ENCODE measurements at places on chromosomes 3 and 15.

GRCh38 chr15:48602358-48603122 lies 43.0 kb downstream of the FBN1 start:
- DNase-seq: no peak

- no peak for DNase-seq
These were observed 238.2 kb upstream of the C2CD4B start for GRCh38 chr15:62403164-62403809.

GRCh38 chr3:14920536-14920935 lies 26.8 kb upstream of the NR2C2 start:
- DNase-seq: no peak

- no peak for DNase-seq
These were observed 1.4 kb upstream of the ZFAND6 start for GRCh38 chr15:80058044-80058443.

- DNase-seq: no peak
These were observed 27.7 kb downstream of the EMC4 start for GRCh38 chr15:34252545-34252944.

GRCh38 chr15:62758126-62758951 lies 284.2 kb upstream of the TPM1 start:
- DNase-seq: peak; percentile 27

DNA sequence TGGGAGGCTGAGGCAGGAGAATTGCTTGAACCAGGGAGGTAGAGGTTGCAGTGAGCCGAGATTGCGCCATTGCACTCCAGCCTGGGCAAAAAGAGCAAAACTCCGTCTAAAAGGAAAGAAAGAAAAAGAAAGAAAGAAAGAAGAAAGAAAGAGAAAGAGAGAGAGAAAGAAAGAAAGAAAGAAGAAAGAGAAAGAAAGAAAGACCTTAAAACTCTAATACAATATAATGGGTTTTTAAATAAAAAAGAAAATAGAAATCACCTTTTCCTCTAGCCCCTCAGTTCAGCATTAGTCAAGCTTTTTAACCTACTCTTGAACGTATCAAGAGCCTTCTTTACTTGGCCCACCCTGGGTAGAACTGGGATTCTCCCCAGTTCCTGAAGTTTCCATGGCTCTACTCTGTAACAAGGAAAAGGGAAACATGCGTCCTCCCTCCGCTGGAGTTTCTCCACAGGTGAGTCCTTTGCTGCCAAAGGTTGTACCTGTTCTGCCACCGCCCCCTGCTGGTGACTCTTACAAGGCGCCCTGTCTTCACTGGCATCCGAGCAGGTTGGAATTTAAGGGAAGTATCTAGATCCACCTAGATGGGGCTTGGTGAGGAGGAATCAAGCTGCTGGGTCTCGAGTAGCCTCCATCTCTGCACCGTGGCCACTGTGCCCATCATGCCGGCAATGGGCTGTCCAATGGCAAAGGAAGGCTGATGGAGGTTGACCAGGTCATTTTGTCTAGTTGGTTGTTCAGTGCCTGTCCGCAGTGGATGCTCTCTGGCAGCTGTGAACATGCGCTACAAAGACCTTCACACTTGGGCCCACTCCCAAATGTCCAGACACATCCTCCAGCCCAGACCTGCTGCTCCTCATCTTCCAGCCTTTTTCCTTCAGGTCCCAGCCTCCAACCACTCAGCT lies 20.6 kb upstream of the EPHB3 start:
- DNase-seq: peak; percentile 87

DNA sequence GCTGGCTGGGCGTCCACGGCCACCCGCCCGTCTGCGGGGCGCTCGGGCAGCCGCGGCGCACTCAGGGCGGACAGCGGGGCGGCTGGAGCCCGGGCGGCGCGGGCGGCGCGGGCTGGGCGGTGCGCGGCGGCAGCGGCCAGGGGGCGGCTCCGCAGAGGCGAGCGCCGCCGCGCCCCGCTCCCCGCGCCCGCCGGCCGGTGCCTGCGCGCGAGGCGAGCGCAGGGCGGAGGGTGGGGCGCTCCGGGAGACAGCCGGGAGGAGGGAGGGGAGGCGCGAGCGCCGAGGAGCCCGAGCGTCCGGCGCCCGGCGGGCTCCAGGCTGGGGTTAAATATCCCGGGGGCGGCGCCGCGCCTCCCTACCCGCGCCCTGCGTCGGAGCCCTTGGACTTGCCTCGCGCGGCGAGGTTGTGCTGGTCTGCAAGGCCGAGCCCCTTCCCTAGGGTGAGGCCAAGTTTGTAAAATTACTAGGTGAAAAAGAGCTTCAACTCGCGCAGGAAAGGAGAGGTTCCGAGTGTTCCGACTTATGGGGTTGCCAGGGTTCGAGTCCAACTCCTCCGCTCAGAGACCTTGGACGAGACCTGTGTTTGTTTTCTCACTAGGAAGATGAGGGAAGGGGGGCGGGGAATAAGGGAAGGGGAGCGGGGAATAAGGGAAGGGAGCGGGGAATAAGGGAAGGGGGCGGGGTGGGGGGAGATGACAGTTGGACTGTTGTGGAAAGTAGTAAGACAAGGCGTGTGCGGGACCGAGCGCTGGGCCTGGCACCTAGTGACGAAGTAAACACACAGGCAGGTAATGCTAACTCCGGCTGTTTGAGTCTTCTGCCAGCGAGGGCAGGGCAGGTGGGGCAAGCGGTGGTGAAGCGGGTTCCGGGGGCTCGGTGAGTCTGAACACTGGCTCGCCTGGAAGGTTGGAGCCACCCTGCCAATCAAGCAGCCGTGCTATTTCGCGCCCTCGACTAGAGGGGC lies at the start of gene TNFAIP8L3:
Gene TNFAIP8L3 (minus strand): TSS at position 301 of the 964 bp plus-strand sequence. CDS start 311 bp downstream, outside the sequence.
- DNase-seq: no peak

GRCh38 chr3:42014458-42014920 lies 52.6 kb upstream of the ULK4 start:
- DNase-seq: no peak

DNA sequence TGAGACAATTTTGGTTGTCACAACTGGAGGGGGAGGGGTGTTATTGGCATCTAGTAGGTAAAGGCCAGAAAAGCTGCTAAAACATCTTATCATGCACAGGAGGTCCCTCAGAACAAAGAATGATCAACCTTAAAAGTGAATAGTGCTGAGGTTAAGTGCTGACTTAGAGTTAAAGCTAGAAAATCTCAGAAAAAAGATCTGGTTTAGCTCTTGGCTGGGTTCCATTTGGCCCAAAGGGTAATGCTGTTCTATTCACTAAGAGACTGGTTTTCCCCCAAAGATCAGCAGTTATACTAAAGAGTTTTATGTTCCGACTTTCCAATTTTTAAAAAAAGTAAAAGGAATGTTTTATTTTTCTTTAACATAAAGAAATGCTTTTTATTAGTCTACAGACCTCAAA lies 15.6 kb downstream of the DCBLD2 start:
- DNase-seq: no peak

DNA sequence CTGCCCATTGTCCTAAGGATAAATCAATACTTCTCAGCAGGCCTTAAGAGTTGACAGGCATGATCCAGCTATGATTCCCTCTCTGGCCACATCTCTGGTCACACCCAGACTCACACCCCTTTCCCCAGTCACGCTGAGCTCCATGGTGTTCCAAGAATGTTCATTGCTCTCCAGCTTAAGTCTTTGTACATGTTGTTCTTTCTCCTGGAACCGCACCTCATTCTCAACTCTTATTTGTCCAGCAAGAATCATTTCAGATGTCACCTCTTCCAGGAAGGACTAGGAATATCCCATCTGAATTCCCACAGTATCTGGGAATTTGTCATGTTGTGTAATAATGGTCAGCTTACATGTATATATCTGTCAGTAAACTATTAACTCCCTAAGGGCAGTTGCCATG lies 118.3 kb upstream of the GALNT15 start:
- DNase-seq: no peak

DNA sequence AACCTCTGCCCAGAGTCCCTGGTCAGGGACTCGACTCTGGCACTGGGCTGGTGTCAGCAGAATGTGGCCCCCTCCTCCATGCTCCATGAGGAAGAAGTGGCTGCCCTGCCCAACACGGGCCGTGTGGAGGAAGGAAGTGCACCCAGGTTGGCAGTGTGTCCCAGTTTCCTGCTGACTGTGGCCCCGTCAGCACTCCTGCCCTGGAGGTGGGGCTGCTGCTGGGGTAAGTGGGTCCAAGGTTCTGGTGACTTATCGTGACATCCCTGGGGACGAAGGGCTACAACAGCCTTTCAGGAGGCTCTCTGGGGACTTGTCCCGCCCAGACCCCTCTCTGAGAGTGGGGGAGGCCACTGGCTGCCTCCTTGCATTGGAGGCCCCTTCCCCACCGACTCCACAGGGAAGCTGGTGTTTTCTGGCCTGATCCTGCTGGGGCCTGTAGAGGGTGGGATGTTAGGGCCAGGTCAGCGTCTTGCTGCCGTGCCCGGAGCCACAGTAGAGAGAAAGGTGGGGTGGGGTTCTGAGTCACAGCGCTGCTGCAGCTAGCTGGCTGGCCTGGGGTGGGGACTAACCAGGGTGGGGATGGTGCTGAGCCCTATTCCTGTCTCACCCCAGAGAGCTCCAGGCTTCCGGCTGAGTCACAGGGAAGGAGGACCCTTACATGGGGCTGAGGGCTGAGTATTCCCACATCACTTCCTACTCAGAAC lies 10.5 kb downstream of the SEMA4B start:
- DNase-seq: peak; percentile 79

GRCh38 chr3:4950948-4951347 lies 28.3 kb upstream of the BHLHE40 start:
- DNase-seq: peak; percentile 29

- no peak for DNase-seq
These were observed 599.2 kb upstream of the ROBO1 start for GRCh38 chr3:80366808-80367548.

DNA sequence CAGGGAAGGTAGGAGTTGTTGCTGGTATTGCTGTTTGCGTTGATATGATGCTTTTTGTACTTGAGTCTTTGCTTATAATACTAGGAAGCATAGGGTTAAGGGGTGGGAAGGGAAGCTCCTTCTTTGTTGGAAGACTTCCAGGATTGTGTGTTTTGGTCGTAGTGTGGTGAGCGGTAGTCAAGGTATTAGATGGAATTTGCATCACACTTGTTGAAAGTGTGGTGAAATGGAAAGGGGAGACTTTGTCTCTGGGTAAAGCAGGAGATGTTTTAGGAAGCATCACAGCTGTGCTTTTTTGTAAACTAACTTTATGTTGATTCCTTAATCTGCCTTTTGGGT lies 14.9 kb downstream of the IGSF10 start:
- DNase-seq: no peak

- peak; percentile 50 for DNase-seq
These were observed 252.4 kb upstream of the HES1 start for GRCh38 chr3:193883551-193883950.

GRCh38 chr3:39166932-39167532 lies 13.6 kb upstream of the CSRNP1 start:
- DNase-seq: no peak

DNA sequence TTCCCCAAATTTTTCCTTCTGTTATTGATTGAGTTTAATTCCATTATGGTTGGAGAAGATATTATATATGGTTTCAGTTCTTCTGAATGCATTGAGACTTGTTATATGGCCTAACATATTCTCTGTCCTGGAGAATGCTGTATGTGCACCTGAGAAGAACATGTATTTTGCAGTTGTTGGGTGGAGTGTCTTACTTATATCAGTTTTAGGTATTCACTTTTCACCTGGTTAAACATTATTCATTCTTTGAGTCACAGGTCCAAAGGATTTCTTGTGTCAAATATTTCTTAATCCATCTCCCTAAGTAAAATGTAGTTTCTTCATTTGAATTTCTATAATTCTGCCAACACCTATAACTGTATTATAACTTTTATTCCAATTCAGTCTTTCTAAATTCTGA lies 17.8 kb downstream of the ACKR2 start:
- no peak for DNase-seq

DNA sequence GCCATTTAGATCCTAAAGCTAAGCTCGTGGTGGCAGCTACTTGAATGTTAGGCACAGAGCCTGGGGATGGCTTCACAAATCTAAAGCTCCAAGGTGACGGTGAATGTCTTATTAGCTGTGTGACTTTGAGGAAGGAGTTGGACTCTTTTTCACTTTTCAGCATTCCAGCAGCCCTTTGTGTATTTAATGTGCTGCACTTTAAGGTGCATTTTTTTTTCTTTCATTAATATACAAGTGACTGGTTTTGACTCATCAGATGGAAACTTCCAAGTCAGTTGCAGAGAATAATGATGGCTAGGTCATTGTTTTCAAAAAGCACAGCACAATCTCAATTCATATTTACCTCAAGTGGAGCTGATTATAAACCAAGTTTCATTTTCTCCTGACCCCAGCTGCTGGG lies 55.8 kb downstream of the TMED3 start:
- no peak for DNase-seq

DNA sequence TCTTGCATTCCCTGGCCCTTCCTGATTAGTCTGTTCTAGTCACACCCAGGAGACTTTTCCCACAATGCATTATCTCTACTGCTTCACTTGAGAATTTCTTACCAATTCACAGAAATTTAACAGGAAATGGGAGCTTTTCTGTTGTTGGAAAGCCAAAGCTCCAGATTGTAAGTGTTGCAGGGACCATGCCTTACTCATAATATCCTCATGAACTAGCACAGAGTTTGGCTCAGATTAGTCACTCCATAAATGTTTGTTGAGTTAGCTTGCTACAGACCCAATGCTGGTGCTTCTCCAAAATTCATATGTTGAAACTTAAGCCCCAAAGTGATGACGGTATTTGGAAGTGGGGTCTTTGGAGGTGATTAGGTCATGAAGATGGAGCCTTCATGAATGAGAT lies 232.6 kb downstream of the GAP43 start:
- DNase-seq: no peak

GRCh38 chr3:36944641-36945270 lies at the start of gene TRANK1:
TSS of gene TRANK1 (minus strand) at chr3:36945054. CDS start at chr3:36944809, 245 bp downstream.
- no peak for DNase-seq

DNA sequence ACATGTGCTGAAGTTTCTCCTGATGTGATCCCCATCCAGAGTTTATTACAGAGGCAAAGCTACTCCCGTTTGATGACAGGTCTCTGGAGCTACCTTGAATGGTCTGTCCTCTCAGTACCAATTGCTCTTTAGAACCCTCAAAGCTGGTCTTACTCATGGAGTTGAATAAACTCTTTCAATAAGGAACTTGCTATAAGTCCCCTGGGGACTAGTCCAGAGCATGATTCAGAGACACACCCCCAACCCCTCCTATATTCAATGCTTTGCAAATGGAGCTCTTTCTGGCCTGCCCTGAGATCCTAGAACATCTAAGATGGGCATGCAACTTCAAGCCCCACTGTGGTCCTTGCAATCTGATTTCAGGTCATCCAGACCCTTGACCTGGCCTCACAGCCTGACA lies 23.9 kb upstream of the TPM1 start:
- no peak for DNase-seq

DNA sequence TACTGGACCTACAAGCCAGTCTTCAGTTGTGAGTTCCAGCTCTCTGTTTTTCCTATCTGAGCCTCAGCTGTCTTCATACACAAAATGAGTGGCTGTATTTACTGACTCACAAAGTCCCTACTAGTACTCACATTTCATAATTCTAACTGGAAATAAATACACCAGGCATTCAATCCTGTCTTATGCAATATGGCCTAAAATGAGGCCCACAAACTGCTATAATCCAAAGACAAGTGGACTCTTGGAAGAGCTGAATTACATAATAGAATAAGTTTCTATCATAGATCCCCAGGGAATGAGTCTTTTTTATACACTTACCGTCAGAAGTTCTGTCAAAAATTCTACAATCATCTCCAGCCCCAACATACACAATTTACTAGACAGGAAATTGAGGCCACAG lies 211.9 kb downstream of the LRRN1 start:
- no peak for DNase-seq

GRCh38 chr3:58434990-58435389 lies 1.4 kb upstream of the PDHB start:
- no peak for DNase-seq
